NCI-H1048 (cell line): ENCODE measurements at places on chromosomes 7 and 10.

GRCh38 chr7:44678101-44678470 lies 70.6 kb upstream of the ZMIZ2 start:
- DNase-seq, result no peak

DNA sequence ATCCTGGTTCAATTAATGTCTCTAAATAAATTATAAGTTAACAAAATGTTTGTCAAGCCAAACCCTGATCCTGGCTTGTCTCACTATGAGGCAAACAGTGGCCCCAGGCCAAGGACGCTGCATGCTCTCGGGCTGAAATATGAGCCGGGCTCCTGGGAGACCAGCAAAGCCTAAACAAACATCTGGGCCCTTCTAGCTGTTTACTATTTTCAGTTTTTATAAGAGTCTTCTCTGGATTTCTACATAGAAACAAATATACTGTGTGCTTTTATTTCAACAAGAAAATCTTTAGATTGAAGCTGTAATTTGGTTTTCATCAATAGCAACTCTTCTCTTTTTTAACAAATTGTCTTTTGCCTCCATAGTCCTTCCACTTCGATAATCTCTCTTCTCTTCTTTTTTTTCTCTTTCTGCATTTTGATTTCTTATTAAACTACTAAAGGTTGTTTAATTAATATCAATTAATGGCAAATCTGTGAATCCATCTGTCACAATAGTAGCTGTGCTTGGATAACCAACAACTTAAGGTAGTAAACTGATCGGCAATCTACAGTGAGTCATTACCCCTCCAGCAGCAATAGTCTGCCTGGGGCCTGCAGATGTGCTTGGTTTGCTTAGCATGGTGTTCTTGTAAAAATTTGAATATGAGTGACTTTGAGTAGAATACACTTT lies 83.3 kb upstream of the DNAJC1 start:
- no peak for DNase-seq

- DNase-seq, result no peak
These were observed 27.7 kb downstream of the RAMP3 start for GRCh38 chr7:45185028-45185863.

- no peak for DNase-seq
These were observed 61.8 kb upstream of the DOCK1 start for GRCh38 chr10:126843299-126843934.

DNA sequence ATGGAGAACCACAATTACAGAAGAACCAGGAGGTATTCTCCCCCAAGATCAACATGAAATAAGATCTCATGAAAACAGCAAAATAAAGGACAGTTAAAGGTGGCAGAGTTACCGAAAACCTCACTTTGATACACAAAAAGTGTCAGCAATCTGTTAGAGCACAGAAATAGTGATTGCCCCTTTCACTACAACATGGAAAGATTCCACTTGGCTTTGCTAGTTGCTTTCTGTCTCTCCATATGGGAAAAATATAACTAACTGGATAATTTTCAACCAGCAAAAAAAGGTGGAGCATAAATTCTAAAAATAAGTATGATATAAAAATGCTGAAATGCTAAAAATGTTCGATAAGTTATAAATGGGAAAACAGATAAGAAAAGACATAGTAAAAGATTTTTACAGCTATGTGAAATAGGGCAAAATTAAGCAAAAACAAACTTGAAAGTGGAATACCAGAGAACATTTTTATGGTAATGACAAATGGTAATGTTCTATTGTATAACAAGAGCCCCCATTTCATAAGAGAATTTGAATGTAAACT lies 90.2 kb downstream of the GPR85 start:
- DNase-seq, result no peak
